ENCODE measurements at places on chromosomes 5 and 9.

DNA sequence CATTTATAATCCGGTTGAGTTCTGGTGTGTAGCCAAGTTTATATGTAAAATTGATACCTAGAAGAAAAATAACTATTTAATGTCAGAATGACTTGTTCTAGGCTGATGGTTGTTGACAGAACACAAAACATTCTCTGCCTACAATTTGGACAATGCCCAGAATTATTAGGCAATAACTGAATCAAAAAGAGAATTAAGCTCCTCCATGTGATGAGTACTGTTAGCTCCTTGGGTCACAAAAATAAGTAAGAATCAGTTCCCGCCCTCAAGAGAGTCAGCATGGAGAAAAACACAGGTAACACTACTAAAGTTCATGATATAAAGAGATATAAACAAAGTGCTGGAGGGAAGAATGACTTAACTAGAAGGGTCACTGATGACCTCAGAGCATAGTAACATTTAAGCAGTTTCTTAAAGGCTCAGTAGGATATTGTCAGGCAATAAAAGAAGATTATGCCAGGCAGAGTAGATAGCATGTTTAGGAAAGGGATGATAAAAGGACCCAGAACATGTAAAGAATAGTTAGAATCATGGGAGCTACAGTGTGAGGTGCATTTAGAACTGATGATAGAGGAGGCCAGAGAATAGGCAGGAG lies 200.5 kb upstream of the ACTBL2 start:
- no peak for DNase-seq

- DNase-seq, result no peak
Observed at GRCh38 chr9:130925050-130925678, 13.9 kb downstream of the FIBCD1 start.

- DNase-seq, result no peak
Observed at GRCh38 chr9:120980951-120981350, 54.4 kb upstream of the TRAF1 start.

GRCh38 chr9:104772714-104773510 lies 9.0 kb downstream of the NIPSNAP3B start:
- DNase-seq, result no peak

DNA sequence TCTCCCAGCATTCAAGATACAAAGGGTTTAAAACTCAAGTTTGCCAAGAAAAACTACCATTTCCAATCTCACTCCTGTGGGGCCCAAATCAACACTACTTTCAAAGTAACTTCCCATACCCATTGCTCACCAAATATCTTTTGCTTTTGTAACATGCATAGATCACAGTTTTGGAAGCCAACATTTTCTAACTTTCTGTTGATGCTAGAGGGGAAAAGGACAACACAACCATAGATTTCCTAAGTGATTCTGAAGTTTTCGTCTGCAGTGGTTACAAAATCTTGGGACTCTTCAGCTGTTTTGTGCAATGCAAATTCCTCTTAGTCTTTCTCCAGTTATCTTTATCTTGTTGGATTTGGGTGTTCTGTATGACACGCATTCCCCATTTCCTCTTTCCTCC lies 94.1 kb upstream of the PAPPA start:
- DNase-seq, result no peak

GRCh38 chr9:91086657-91087461 lies 274.9 kb downstream of the AUH start:
- no peak for DNase-seq

DNA sequence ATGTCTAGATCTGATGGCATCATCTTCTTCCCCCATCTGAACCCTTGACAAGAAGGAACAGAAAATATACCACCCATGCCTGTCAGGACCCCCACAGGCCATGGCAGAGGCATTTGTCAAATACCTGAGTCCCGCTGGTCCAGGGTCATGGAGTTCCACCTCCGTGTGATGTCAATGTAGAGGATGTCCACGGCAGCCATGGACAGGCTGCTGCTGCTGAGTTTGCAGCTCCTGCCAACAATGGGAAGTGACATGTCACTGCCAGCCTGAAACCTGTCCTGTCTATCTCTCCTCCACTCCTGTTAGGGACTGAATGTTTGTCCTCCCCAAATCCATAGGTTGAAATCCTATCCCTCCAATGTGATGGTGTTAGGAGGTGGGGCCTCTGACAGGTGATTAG lies 208.8 kb downstream of the DAB2IP start:
- DNase-seq, result no peak

Measured in mesothelial cell of epicardium (in vitro differentiated cells).